Uterine smooth muscle cell (primary cell): ENCODE measurements at places on chromosomes 16 and 17. TPM values are rescaled to one million over a fixed set of nuclear protein-coding genes. Genes with fewer than 3 reads are reported as not detected.

EVI2A gene
- total RNA-seq = 4.5 and 7.3 TPM in 2 replicates

DNAI2 gene
- not detected in 2 replicates for total RNA-seq

ABHD15 gene
- total RNA-seq = 10.2 TPM in 2 replicates

BANP gene
- total RNA-seq = 23.2 and 38.5 TPM in 2 replicates

PRR35 gene
- 0.11 TPM in 1 of 2 replicates, not detected in the other for total RNA-seq

UTS2R gene
- not detected in 2 replicates for total RNA-seq

SALL1 gene
- 3.9 and 6.0 TPM in 2 replicates for total RNA-seq

TBC1D3 gene
- not detected in 2 replicates for total RNA-seq

TMEM114 gene
- total RNA-seq = not detected in 2 replicates

GNGT2 gene
- total RNA-seq = not detected in 2 replicates

FADS6 gene
- not detected in 2 replicates for total RNA-seq

MYL11 gene
- 0.75 TPM in 1 of 2 replicates, not detected in the other for total RNA-seq

RNF166 gene
- 17.5 and 18.6 TPM in 2 replicates for total RNA-seq

HOXB5 gene
- not detected in 2 replicates for total RNA-seq

FSCN2 gene
- 1.5 and 4.6 TPM in 2 replicates for total RNA-seq

LITAFD gene
- total RNA-seq = not detected in 2 replicates

TNFSF12 gene
- 6.1 and 10.0 TPM in 2 replicates for total RNA-seq
